ENCODE measurements at places on chromosomes 2 and 18.
A peak's percentile ranks its signal among the peaks of the same experiment; 100 is the strongest.

- DNase-seq, result no peak
These were observed 2.4 kb downstream of the CYP26B1 start for GRCh38 chr2:72145289-72145657.

GRCh38 chr2:64914735-64915509 lies 74.3 kb upstream of the SLC1A4 start:
- DNase-seq, result peak; percentile 86

DNA sequence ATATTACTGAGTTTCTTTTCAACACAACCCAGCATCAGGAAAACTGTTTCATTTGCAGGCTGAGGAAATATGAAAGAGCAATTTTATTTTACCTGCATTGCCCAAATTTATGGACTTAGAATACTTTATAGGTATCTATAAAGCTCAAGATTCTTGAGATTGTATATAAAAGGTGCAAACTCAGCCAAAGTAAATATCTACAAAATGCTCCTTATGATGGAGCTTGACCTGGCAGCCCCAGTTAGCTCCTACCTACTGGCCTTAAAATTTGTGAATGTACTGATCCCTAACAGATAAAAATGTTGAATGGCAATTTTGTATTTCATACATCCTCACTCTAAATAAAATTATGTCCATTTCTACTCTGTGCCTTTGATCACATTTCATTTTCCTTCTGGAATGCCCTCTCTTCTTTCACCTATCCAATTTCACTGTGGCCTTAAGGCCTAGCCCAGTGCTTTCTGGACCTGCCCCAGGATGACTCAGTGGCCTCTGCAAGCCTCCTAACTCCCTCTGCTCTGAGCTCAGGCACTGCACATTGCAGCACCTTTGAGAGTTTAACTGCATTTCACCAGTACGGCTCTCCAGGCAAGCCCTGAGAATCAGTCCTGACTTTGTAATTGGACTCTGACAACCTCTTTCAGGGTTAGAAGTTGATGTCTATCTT lies 125.9 kb downstream of the ANTXR1 start:
- DNase-seq, result no peak

- no peak for DNase-seq
These were observed 342.6 kb downstream of the CTNNA2 start for GRCh38 chr2:79855264-79856006.

DNA sequence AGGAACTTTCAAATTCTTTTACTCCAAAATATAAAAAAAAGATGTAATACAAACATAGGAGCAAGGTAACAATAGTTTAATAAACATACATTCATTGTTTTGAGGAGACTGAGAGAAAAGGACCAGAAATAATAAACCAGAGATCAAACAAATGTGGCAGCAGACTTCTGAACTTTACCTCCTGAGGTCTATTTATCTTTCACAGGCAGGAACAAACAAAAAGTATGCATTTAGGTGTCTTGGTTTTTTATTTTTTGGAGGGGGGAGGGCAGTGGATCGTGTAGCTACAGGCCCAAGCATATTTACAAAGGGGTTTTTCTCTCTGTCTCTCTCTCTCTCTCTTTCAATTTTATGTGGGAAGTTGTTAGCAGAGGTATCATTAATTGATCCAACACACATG lies 5.6 kb downstream of the PPP4R1 start:
- no peak for DNase-seq

- no peak for DNase-seq
These were observed 38.9 kb upstream of the LDLRAD4 start for GRCh38 chr18:13179566-13180113.

- no peak for DNase-seq
These were observed 37.8 kb downstream of the HS6ST1 start for GRCh38 chr2:128280901-128281321.

DNA sequence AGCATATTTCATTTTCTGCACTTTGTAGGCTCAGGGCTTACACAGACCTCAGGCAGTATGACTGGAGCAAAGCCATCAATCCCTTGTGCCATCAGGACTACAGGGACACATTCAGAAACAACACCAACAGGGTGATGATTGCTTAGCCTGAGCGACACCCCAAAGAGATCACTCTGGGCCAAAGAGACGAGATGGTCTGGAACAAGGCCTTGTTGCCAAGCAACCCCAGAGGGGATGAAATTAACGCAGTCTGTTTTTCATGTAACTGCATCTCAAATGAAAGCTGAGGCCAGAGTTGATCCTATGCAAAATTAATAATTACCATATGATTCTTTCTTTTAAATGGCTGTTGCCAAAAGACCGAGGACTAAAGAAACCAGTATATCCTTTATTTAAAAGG lies 20.2 kb upstream of the B3GNT2 start:
- no peak for DNase-seq

DNA sequence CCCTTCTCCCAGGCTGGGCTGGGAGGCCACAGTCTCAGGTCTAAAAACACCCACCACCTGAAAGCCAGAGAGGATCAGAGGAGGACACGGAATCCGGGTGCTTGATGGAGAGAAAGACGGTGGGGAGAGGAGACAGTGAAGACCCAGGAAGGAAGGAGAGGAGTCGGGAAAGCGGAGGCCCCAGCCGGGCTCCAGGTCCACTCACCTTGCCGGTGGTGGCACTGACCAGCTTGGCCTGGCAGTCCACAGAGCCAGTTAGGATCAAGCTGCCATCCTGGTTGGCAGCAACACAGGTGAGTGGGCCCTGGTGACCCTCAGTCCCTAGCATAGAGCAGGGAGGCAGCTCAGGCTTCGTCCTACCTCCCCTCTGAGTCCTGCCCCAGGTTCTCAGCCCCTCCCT lies 4.3 kb downstream of the AAMP start:
- DNase-seq, result no peak

DNA sequence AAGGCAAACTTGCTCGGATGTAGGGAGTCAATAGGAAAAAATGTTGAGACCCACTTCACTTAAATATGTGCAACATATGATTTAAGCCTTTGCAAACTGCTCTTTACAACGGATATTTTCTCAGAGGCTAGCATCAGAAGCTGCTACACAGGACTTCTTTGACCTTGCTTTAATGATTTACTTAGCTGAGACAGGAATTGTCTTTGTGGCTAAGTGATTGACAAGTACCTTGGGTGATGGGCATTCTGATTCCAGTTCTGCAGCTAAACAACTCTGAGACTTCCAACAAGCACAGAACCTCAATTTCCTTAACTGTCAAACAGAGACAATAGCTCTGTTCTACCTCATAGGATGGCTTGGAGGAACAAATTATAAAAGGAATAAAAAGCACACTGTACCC lies 150.2 kb downstream of the NCKAP5 start:
- DNase-seq, result no peak

DNA sequence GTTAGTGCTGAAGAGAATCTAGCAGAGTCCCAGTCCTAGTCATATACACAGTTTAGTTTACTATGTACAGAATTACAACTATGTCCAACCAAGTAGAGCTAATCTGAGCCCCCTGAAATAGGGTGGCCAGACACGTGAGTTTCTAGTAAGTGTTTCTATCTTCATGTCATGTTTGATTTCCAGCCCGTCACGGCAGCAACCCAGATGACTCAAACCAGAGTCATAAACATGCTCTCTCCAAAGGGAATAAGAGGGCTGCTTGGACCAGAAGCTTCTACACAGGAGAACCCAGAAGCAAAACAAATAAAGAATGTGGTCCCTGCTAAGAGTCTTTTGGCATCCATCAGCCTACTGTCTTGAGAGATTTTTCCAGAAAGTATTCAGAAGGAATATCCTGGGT lies 64.9 kb upstream of the WIPF1 start:
- DNase-seq, result no peak
